ENCODE measurements at places on chromosomes 16 and 17.
A peak's percentile ranks its signal among the peaks of the same experiment; 100 is the strongest.

GRCh38 chr16:87654826-87655225, 52.5 kb downstream of the JPH3 start:
- no peak overlapping the region for H3K4me3 ChIP-seq
- no peak for DNase-seq
- H3K27ac ChIP-seq: no peak overlapping the region
- no peaks in the 10 kb centered on the region for H3K27me3 ChIP-seq
- no peaks in the 10 kb centered on the region for H3K36me3 ChIP-seq

GRCh38 chr17:43645450-43645764, 16.3 kb downstream of the MEOX1 start:
- no peaks in the 10 kb centered on the region for H3K27me3 ChIP-seq
- H3K27ac ChIP-seq: peak overlapping the region; percentile 62
- H3K4me1 ChIP-seq: peaks cover 10% of the 10 kb centered on the region
- H3K36me3 ChIP-seq: no peaks in the 10 kb centered on the region
- DNase-seq: no peak
- no peak overlapping the region for H3K4me3 ChIP-seq

DNA sequence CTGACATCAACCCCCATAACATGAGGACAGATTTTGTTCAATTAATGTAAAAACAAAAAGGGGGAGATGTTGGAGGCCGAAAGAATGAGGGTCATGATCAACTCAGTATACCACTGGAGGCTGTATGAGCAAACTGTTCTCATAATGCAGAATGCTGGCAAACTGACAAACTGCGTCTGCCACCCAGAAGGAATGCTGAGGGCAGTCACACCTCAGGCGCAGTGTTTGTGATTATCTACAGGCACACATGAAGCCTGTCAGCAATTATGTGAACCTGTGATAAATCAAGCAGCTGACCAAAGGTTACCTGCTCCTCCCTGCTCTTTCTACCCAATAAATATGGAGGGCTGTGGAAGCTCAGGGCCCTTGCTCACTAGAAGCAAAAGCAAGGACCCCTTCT, 27.3 kb downstream of the CD300LG start:
- no peaks in the 10 kb centered on the region for H3K27me3 ChIP-seq
- peaks cover 2% of the 10 kb centered on the region for H3K4me1 ChIP-seq
- H3K36me3 ChIP-seq: no peaks in the 10 kb centered on the region
- no peak overlapping the region for H3K4me3 ChIP-seq
- H3K27ac ChIP-seq: no peak overlapping the region

- peaks cover 16% of the 10 kb centered on the region for H3K4me1 ChIP-seq
- no peak overlapping the region for H3K4me3 ChIP-seq
- no peak for DNase-seq
- H3K36me3 ChIP-seq: no peaks in the 10 kb centered on the region
Measured at GRCh38 chr17:79306424-79307318, 232.0 kb downstream of the ENGASE start.

DNA sequence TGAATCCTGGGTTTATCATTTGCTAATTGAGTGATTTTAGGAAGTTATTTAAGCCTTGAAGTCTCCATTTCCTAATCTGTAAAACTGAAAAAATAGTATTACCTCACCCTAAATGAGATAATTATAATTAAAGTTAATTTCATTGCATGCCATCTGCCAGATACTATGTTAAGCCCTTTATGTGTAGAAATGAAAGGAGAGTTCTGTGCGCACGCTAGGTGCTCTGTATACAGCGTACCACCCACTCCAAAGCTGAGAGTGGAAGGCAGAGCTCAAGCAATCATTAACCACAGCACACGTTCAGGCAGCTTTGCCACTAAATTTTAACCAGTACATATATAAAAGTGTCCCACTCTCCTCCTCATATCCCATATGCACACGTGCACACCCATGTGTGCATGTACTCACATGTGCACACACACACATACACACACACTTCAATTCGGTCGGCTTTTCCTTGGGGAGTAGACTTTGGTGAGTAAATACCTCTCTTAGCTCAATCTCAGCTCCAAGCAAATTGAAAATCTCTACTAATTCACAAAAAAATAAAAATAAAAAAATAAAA, 204.8 kb downstream of the GRIN2A start:
- H3K27ac ChIP-seq: no peak overlapping the region
- H3K36me3 ChIP-seq: no peaks in the 10 kb centered on the region
- H3K4me3 ChIP-seq: no peak overlapping the region
- H3K4me1 ChIP-seq: no peaks in the 10 kb centered on the region
- DNase-seq: no peak

- DNase-seq: no peak
- no peaks in the 10 kb centered on the region for H3K36me3 ChIP-seq
- H3K27me3 ChIP-seq: no peaks in the 10 kb centered on the region
- no peak overlapping the region for H3K4me3 ChIP-seq
Measured at GRCh38 chr17:81440051-81440471, 44.8 kb downstream of the BAHCC1 start.

DNA sequence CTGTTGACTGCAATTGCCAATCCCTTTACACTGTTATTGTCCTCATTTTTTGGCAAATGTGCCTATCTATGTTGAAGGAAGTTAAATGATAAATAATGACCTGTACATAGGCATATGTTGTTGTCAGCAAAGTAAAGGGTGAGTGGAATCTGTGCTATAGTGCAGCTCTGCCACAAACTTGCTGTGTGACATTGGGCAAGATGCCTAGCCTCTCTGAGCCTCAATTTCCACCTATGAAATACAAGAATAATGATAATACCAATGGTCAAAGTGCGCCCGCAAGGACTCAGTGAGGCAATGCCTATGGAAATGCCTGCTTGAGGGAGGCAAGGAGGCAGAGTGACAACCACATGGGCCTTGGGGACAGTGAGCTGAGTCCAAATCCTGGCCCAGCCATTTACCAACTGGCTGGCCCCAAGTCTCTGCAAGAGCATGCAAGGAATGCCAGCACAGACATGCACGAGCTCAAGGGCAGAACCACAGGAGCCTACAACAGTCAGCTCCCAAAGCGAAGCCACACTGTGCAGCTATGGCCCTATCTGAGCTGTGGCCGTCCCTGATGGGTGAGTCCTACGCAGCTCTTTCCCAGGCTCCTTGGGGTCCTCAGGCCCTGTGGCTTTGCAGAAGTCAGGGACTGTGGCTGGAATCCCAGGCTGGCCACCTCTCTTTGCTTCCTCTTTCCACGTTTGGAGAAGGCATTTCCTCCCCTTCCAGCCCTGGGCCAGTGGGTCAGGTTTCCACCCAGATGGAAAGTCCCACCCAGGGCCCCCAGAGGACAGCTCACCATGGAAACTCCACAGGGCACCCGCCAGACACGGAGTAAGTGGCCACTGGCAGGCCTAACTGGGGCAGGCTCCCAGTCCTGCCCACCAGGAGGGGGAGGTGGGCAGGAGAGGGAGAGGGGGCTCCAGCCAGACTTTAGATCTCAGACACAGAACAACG, 82.1 kb downstream of the ZNF423 start:
- no peak overlapping the region for H3K4me3 ChIP-seq
- no peak for DNase-seq
- H3K4me1 ChIP-seq: peaks cover 3% of the 10 kb centered on the region
- no peaks in the 10 kb centered on the region for H3K36me3 ChIP-seq
- H3K27ac ChIP-seq: no peak overlapping the region

- H3K27ac ChIP-seq: no peak overlapping the region
- no peak for DNase-seq
- peaks cover 4% of the 10 kb centered on the region for H3K4me1 ChIP-seq
- no peak overlapping the region for H3K4me3 ChIP-seq
Measured at GRCh38 chr16:78659216-78659615, 559.8 kb downstream of the WWOX start.

DNA sequence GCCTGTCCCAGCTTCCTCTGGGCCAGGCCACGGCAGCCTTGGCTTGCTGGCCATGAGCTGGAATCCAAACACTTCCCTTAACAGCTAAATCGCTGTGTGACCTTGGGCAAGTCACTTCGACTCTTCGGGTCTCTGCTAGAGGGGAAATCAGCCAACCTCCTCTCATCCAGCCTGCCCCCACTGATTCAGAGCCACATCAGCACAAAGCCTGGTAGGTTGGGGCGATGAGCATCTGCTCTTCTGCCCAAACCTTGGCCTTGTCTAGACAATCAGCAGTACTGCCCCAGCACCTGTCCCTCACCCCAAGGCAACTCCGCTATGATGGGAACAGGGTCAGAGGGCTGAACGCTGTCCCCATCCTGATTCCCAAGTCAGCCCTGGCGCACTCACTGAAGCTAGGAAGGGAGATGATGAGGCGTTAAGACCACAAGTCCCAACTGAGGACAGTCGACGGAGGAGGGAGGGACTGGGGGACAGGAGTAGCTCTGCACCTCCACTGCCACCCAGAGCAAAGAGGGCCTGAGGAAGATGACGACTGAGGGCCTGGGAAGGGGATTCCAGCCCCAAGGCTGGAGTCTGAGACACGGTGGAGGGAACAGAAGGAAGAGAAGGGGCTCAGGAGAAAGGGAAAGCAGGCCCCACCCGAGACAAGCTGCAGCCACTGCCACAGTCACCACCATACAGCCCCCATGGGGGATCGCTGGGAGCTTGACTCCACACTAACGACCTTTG, 1.3 kb downstream of the CLUH start:
- H3K4me1 ChIP-seq: peaks cover 23% of the 10 kb centered on the region
- no peak for DNase-seq
- peak overlapping the region; percentile 65 for H3K4me3 ChIP-seq
- no peaks in the 10 kb centered on the region for H3K36me3 ChIP-seq
- no peaks in the 10 kb centered on the region for H3K27me3 ChIP-seq
- H3K27ac ChIP-seq: no peak overlapping the region

DNA sequence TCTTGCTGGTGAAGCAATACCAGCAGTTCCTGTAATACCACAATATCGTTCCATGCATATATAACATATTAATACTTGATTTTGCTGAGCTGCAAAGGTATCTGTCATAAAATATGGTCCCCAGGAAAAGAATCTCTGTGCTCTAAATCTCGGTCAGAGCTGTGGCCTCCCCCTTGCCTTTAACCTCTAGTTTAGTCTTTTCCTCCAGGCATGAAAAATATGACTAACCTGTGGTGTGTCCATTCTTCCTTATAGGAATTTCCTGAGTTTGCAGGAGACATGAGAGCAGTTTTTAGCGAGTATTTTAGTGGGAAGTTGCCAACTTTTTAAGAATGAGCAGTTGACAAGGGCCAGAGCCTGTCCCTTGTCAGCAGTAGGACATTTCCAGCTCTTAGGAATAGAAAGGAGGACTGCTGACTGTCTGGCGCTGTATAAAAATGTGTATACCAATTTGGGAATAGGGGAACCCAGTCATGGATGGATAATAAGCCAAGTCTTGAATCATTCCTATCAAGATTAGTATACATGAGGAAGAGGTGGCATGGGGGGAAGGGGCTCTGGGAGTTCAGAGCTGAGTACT, 8.7 kb downstream of the ATXN1L start:
- no peaks in the 10 kb centered on the region for H3K36me3 ChIP-seq
- H3K4me1 ChIP-seq: peaks cover 2% of the 10 kb centered on the region
- H3K27me3 ChIP-seq: no peaks in the 10 kb centered on the region
- no peak for DNase-seq

- H3K4me1 ChIP-seq: no peaks in the 10 kb centered on the region
- H3K27me3 ChIP-seq: no peaks in the 10 kb centered on the region
- DNase-seq: no peak
- H3K36me3 ChIP-seq: no peaks in the 10 kb centered on the region
Measured at GRCh38 chr17:21705021-21705601, 12.8 kb downstream of the KCNJ18 start.

GRCh38 chr17:30000001-30000754, 58.7 kb downstream of the EFCAB5 start:
- no peaks in the 10 kb centered on the region for H3K27me3 ChIP-seq
- no peak overlapping the region for H3K4me3 ChIP-seq
- no peak for DNase-seq
- no peak overlapping the region for H3K27ac ChIP-seq

DNA sequence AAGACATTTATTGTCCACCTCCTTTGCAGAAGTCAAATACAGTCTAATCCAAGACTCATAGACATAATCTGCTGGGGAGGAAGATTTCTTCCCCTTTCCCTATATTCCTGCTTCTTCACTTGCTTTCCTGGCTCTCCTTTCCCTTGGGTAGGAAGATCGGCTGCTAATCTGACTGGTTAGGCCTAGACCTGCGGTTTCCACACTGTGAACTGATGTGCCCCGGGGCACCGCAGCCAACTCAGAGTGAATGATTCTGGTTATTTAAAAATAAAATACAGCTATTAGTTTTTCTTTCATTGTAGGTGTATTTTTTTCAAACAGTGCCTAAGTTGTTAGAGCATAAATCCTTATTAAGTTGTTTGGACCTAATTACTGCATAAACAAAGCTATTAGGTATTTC, 78.9 kb downstream of the DNAH3 start:
- no peaks in the 10 kb centered on the region for H3K27me3 ChIP-seq
- DNase-seq: no peak

- no peak overlapping the region for H3K27ac ChIP-seq
- H3K4me1 ChIP-seq: no peaks in the 10 kb centered on the region
- H3K36me3 ChIP-seq: no peaks in the 10 kb centered on the region
- H3K4me3 ChIP-seq: no peak overlapping the region
Measured at GRCh38 chr16:70767377-70768202, 33.4 kb downstream of the VAC14 start.

DNA sequence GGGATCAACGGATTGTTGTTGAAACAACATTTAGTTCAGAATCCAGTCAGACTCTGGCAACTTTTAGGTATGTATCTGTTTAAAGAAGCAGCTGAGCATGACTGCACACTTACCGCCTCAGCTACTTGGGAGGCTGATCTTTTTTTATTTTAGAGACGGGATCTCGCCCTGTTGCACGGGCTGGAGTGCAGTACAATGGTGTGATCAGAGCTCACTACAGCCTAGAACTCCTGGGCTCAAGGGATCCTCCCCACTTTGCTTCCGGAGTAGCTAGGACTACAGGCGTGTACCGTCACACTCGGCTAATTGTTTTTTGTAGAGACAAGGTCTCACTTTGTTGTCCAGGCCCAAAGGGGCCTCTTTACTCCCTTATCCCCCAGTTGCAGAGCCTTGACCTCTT, 2.3 kb downstream of the SPG7 start:
- no peak for DNase-seq
- H3K36me3 ChIP-seq: no peaks in the 10 kb centered on the region
- no peak overlapping the region for H3K27ac ChIP-seq
- H3K4me3 ChIP-seq: no peak overlapping the region

- no peaks in the 10 kb centered on the region for H3K4me1 ChIP-seq
- no peak for DNase-seq
- H3K27me3 ChIP-seq: no peaks in the 10 kb centered on the region
- H3K36me3 ChIP-seq: no peaks in the 10 kb centered on the region
- H3K27ac ChIP-seq: no peak overlapping the region
Measured at GRCh38 chr16:51002881-51003490, 148.1 kb downstream of the SALL1 start.

- no peaks in the 10 kb centered on the region for H3K36me3 ChIP-seq
- H3K27me3 ChIP-seq: no peaks in the 10 kb centered on the region
- DNase-seq: no peak
- H3K4me1 ChIP-seq: peaks cover 8% of the 10 kb centered on the region
- H3K27ac ChIP-seq: no peak overlapping the region
Measured at GRCh38 chr17:5283571-5284315, 1.7 kb downstream of the RABEP1 start.

DNA sequence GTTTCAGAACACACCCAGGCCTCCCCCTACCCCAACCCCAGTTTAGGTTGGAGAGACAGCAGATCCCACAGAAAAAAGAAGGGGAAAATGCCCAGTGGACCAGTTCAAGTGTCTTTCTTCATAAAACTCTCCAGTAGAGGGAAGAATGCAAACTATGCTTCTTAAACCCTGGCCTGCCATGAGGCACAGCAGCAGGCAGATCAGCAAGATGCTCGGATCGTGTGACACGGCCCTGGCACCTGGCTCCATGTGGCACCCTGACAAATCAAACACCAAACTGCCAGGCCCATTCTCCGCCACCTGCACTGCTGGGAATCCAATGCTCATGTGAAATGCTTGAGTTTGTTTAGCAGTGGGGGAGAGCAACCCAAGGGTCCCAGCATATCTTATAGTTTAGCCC, 166.8 kb downstream of the SOX9 start:
- H3K4me1 ChIP-seq: no peaks in the 10 kb centered on the region
- no peak for DNase-seq
- no peaks in the 10 kb centered on the region for H3K36me3 ChIP-seq
- H3K27ac ChIP-seq: no peak overlapping the region
- H3K4me3 ChIP-seq: no peak overlapping the region
